Stimulated activated CD4-positive, alpha-beta T cell treated with anti-CD3 and anti-CD28 coated beads, Interleukin-1b, Interleukin-23, amount 100 ng/mL, for 1 hour (primary cell): ENCODE measurements at places on chromosomes 1 and 21.

GRCh38 chr1:244992833-244993232 lies 128.5 kb upstream of the HNRNPU start:
- DNase-seq: no peak

DNA sequence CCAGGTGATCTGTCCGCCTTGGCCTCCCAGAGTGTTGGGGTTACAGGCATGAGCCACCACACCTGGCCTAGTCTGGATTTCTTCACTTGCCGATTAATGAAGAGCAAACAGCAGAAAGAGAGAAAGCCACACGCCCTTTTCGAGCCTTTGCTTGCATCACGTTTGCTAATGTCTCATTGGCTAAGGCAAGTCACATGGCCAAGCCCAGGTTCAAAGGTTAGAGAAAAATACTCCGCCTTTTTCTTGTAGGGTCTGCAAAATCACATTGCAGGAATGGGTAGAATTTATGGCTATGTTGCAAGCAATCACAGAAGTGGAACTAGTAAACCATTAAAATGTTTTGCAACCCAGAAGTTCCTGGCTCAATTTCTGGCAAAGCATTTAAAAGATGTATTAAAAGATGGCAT lies 26.8 kb upstream of the BACH1 start:
- no peak for DNase-seq

GRCh38 chr1:19507516-19507915 lies 22.2 kb upstream of the CAPZB start:
- DNase-seq: no peak

DNA sequence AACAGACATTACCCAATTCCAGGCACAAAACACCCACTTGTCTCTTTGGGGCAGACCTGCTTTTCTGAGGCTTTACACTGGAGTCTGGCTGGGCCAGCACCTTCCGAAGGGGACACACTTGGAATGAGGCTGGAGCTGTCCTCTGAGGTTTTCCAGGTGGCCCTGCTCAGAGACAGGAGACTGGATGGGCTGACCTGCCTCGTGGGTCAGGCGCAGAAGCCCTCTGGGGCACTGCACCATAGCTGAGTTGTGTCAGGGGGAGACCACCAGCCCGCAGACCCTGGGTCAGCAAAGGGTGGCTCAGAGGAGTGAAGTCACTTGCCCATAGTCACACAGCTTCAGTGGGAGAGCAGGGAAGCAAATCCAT lies 1.8 kb downstream of the SH2D5 start:
- no peak for DNase-seq

GRCh38 chr1:40477678-40478053 lies 576 bp downstream of the ZFP69 start:
- DNase-seq: no peak

DNA sequence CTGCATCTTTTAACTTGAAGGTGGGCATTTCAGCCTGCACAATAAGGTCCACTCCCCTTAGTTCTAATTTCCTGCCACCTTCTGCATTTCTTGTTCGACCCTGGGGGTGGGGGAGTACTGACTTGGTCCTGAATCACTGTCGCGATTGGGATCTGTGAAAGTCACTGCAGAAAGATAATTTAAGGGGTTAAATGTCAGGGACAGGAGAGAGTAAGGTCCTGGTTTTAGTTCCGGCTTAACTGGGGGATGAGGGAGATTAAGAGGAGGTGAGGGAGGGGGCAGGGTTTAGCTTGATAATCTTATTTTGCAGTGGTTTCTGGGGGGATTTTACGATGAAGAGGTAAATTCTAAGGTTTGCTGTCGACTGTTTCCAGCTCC lies 128.1 kb downstream of the MRPS6 start:
- DNase-seq: no peak

- no peak for DNase-seq
Observed at GRCh38 chr1:14919751-14920150, 233.8 kb upstream of the TMEM51 start.

DNA sequence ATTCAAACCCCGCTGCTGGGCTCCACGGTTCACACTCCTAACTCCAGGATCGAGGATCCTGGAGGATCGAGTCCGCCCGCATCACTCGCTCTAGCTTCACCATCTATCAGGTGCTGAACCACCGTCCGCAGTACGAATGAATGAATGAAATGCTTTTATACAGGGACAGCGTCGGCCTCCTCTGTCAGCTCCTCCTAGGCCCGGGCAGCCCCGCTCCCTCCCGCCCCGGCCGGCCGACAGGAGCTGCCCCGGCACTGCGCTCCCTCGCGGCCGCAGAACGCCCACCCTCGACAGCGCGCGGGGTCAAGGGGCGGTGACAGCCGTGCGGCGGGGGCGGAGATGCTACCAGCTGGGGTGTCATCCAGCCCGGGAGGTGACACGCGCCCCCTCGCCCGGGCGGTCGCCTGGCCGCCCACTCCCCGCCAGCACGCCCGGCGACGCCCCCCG lies 520 bp downstream of the ZBTB17 start:
- DNase-seq: peak; percentile 61

- DNase-seq: no peak
Observed at GRCh38 chr1:227219715-227220292, 98.5 kb downstream of the CDC42BPA start.

- no peak for DNase-seq
Observed at GRCh38 chr1:39214998-39215873, 10.7 kb downstream of the MACF1 start.

DNA sequence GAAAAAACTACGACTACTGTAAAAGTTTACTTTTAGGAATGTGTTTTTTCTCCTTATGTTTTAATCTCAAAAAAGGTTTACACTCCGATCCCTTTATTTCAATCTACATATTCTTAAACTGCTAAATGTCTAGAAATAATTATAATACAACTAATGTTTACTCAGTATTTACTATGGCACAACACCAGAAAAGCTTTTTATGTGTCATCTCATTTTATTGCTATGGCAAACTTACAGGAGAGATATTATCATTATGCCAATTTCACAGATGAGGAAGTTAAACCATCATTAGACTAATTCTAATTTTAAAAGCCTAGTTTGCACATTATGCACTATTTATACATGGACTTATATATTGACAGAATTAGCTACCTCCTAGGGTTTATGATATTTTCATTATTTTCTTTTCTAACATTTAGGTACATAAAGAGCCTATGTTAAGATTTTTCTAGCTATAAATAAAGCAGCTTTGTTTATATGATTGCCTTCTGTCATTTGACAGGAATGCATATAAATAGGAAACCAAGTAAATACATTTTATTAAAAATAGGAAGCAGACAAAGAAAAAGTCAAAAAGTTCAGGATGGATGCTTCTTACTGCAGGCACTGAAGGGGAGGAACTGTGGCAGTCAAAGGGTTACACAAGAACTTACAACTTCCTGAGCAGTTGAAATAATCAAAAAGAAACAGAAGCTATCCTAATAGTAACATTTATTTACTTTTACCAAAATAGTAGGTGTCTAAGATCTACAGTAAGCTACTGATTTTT lies 442.4 kb downstream of the LTN1 start:
- DNase-seq: no peak

GRCh38 chr1:183832459-183832858 lies 27.5 kb downstream of the RGL1 start:
- DNase-seq: no peak

- DNase-seq: no peak
Observed at GRCh38 chr1:226638608-226639007, 90.0 kb downstream of the STUM start.

GRCh38 chr1:228279011-228279721 lies 71.3 kb downstream of the OBSCN start:
- no peak for DNase-seq

GRCh38 chr1:223077247-223077833 lies 65.7 kb downstream of the TLR5 start:
- DNase-seq: no peak

DNA sequence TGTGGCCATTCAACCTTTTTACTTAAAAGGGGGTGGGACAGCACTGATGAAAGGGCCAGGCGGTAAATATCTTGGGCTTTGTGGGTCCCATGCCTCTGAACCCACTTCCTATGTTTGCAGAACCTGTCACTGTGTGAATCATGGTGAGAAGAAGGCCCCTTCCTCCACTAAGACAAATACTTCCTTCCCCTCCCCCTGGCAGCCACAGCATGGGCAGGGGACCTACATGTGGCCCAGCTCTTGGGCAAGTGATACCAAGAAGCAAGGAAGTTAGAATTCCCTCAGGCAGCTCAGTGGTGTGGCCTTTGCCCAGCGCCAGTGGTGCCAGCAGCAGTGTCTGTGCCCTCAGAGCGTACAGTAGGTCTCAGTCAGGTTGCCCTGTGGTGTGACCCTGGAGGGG lies 168.6 kb downstream of the TRIM33 start:
- DNase-seq: no peak

GRCh38 chr1:24830680-24831272 lies 85.5 kb downstream of the CLIC4 start:
- DNase-seq: no peak

DNA sequence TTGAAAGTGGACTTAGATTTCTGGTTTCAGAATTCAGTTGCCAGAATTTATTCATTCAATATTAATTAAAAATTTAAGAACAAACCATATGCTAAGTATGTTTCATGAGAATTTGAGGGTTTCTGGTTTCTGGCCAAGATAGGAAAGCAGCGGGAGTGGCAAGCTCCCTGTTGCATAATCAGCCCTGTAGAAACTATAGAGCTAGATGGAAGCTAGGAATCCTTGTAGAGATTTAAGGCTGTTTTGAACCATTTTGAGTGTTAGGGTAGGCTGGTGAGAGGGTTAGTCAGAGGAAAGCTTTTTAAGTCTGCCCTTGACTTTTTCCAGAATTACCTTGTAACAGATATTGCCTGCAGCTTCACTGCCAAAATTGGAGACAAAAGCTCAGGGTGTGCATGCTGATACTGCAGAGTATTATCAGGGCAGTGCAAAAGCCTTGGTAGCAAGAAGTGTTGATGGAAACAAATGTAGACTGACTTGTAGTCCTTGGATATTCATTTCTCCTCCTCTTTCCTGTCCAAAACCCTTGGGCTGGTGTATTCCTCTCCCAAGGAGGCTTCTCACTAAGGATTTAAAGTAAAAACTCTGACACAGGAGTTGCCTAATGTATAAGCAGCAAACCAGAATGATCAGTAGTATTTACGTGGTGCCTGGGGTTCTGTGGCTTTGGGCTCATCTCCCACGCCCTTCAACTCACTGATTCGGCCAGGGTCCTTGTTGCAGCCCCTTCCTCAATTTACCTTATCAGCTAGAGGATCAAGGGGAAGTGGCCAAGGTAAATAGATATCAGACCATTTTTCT lies 12.6 kb upstream of the GIPC2 start:
- no peak for DNase-seq

GRCh38 chr1:184754476-184755225 lies at the start of gene EDEM3:
TSS of gene EDEM3 (minus strand) at chr1:184754858. CDS start at chr1:184754646, 212 bp downstream.
- DNase-seq: peak; percentile 86

DNA sequence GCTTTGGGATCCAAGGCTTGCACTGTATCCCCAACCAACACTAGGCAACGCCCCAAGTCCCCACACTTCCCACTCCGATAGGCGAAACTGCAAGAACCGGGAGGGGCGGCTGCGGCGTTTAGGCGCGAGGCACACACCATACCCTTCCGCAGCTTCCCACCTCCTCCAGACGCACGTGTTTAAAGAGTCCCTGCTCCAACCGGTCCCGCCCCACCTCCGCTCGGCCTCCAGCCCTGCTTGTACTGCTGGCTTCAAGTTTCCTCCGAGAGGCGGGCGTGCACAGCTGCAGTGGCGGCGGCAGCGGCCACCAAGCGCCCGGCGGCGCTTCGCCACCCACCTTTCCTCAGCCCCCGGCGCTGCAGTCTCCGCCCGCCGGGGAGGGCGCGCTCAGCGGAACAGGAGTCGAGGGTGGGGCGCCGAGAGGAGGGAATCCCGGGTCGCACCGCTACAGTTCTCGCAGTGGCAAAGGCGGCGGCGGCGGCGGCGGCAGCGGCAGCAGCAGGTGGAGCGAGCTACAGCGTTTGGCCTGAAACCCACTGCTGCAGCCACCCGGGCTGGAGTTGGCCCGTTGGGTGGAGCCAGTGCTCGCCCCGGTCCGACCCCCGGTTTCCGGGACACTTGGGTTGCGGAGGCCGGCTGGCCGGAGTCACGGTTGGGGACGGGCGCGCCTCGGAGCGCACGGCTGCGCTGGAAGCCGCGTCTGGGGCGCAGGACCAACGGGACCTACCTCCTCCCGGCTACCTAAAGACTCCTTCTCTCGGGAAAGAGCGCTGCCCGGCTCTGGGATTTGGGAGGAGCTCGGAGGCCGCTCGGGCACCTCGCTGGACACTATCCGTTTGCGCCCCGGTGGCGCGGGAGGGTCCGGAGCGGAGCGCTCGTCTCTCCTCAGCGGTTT lies at the start of gene CNIH3:
TSS of gene CNIH3 (plus strand) at position 457 of the 895 bp plus-strand sequence. CDS start 858 bp downstream, outside the sequence.
- DNase-seq: no peak

DNA sequence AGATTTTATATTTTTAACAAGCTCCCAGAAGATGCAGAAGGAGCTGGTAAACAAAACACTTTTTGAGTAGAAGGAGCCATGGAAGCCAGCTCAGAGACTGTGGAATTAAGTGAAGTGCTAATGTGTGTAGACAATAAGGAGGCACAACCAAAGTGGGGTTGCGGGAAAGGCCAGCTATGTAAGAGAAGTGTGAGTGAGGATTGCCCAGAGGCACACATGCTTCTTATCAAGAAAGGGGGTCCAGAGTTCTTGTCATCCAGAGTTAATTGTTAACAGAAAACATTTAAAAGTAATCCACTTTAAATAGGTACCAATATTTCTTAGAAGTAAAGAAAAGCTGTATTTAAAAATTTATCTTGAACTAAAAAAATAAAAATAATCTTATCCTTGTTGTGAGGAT lies 136.8 kb downstream of the OLFM3 start:
- DNase-seq: no peak

GRCh38 chr21:42154237-42155044 lies 64.5 kb upstream of the ABCG1 start:
- DNase-seq: no peak

- DNase-seq: no peak
Observed at GRCh38 chr1:188514917-188515316, 1686.2 kb downstream of the PLA2G4A start.

DNA sequence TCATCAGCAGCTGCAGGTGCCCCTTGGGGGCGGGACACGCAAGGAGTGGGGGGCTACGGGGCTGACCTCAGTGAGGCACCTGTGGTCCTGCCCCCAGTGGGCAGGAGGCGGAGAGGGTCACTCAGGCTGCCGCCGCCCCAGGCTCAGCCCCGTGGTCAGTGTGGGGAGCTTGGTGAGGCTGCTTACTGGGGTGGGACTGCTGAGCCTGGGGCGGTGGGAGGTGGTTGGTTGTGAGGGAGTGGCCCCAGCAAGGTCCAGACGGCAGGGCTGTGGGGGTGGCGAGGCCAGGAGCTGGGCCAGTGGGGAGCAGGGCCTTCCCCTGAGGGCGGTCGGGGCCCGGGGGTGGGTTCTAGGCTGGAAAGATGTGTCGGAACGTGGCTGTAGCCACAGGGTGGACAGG lies 14.3 kb downstream of the PFKL start:
- DNase-seq: no peak
